ENCODE measurements at places on chromosomes 11 and 22.
A peak's percentile ranks its signal among the peaks of the same experiment; 100 is the strongest.

- no peak for DNase-seq
Observed at GRCh38 chr11:303363-303762, 4.0 kb upstream of the IFITM5 start.

DNA sequence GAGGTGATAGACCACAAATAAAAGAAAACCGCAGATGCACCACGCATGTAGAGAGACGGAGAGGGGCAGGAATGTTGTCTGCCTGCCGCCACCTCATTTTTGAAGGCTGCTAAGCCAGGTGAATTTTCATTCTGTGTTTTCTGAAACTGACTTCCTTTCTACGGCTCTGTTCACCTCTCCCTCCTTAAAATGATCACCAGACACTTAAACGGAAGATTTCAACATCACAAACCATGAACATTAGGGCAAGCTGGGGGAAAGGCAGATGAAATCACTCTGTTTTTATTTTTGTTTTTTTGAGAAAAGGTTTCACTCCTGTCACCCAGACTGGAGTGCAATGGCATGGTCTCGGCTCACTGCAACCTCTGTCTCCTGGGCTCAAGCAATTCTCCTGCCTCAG lies 232.4 kb downstream of the MIAT start:
- DNase-seq: no peak

- DNase-seq: no peak
Observed at GRCh38 chr11:44034639-44035038, 13.1 kb upstream of the ACCSL start.

GRCh38 chr22:20130731-20131596 lies 640 bp upstream of the ZDHHC8 start:
- no peak for DNase-seq

GRCh38 chr22:30220338-30221012 lies 26.1 kb downstream of the LIF start:
- DNase-seq: no peak

DNA sequence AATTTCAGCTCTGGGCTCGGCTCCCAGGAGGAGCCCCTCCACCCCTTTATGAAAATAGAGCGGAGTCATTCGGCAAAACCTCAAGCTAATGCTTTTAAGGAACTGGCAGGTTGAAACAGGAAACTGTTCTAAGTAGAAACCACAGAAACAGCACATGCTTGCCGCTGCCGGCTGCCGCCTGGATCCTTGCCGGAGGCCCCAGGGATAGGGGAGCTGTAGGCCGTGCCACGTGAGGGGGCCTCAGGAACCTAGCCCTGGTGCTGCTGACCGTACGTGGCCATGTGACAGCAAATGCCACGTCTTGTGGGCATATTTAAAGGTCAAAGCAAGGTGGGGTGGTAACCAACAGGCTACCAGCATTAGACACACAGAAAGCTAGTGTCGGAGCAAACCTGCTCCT lies 77.9 kb upstream of the TIMP3 start:
- DNase-seq: no peak

GRCh38 chr11:81772166-81772565 lies 961.5 kb downstream of the FAM181B start:
- DNase-seq: no peak

- DNase-seq: no peak
Observed at GRCh38 chr11:62805961-62806441, 761 bp upstream of the NXF1 start.

DNA sequence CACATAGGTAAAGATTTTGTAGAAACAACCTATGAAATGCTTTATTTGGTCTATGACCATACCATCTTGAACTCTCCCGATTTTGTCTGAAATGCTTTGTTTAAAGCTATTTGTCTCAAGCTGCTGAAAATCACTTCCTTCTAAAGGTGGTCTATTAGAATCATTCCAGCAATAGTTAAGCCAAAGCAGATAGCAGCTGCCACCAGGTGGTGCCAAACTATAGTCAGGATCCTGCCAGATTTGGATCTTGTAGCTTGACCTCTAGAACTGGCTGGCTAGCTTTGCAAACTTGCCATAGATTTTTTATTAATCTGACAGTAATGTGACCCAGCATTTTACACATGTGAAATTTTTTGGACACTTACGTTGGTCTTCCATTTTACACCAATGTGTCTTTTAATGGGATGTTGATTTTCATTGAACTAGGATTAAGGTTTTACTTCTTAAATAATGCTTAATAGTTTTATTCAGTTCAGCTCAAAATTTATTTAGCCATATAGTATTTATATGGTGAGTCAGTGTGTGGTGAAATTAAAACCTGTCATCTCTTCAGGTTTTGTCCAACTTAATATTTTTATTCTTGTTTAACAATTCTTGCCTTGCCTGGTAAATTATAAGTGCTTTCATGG lies 19.7 kb downstream of the CTR9 start:
- peak; percentile 21 for DNase-seq

- DNase-seq: no peak
Observed at GRCh38 chr11:68655806-68656205, 28.5 kb upstream of the GAL start.
